ENCODE measurements at places on chromosomes 3 and 15. TPM values are rescaled to one million over a fixed set of nuclear protein-coding genes. Genes with fewer than 3 reads are reported as not detected.

GRCh38 chr3:157100608-157101396 lies 59.1 kb downstream of the CCNL1 start:
- DNase-seq, result no peak

GRCh38 chr15:60922736-60923135 lies 306.4 kb downstream of the RORA start:
- no peak for DNase-seq

DNA sequence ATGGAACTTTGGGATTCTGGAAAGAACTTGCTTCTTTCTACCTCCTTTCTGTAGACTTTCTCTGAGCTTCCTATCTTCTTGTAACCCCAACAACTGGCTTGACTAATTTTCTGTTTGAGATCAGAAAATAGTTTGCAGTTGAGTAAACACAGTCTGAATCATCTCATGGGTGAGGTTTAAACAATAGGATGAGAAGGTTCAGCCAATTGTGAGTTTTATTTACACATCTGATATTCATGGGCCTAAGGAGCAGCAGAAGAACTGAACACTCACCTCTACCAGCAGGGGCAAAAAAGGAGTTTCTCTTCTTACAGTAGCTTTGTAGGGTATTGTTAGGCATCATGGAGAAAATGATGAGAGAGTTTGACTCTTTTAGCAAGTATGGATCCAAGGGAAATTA lies 54.2 kb downstream of the DTWD1 start:
- no peak for DNase-seq

TMED3 gene
- 22.8 TPM for total RNA-seq

SPINK8 gene
- total RNA-seq, result not detected

Data from left ventricle myocardium inferior (tissue), 1 donor.